Activated CD4-positive, CD25-positive, alpha-beta regulatory T cell (primary cell): ENCODE measurements at places on chromosomes 1 and 21.

- no peak for DNase-seq
Observed at GRCh38 chr1:16119504-16119903, 36.4 kb downstream of the EPHA2 start.

DNA sequence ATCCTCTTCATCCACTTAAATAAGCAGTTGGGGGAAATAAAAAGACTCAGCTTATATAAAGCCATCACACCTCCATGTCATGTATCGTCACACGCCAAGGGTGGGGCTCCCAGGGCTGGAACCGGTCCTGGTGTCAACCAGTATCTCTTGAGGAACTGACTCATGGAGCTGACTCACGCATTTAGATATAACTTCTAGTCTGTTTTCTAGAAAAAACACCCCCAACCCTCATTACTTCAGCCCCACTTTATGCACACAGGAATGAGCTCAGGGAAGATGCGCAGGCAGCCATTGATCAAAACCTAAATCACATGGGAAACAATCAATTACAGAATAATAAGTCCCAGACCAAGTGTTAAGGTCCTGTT is 6.9 kb upstream of the IL22RA1 start:
- DNase-seq = peak; percentile 33

GRCh38 chr1:91172541-91172940 is 150.7 kb upstream of the ZNF644 start:
- no peak for DNase-seq

GRCh38 chr21:24118738-24119459 is 1488.4 kb downstream of the MRPL39 start:
- DNase-seq = no peak

DNA sequence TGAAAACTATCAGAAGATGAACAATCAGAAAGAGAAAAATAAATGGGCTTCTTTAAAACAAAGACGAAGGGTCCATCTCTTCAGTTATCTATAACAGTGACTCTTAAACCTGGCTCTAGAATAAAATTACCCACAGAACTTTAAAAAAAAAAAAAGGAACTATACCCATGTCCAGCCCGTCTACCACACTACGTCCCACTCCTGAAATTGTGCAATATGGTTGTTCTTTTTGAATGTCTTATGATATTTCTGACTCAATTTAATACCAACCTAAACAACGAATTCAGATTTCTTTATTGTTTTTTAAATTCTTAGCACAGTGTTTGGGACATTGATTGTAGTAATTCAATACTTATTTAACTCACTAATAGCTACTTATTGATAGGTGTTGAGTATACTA is 246.3 kb downstream of the DPYD start:
- DNase-seq = no peak

- no peak for DNase-seq
Observed at GRCh38 chr21:39021478-39021832, 161.8 kb downstream of the PSMG1 start.

DNA sequence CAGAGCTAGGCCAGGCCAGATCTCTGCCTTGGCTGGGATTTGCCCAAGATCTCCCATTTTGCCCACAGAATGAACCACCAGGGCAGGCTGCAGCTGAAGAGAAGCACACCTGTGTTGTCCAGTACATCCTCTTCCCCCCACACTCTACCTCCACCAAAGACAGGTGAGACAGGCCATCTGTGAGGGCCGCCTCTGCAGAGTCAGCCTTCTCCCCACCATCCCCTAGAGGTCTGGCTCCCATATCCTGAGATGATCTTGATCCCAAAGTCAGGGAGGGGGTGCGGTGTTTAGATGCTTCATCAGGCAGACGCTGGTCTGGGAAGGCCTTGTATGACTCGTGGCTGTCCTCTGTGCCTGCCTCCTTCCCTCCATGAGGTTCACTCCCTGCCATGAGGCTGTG is 28.7 kb downstream of the HYI start:
- DNase-seq = no peak

DNA sequence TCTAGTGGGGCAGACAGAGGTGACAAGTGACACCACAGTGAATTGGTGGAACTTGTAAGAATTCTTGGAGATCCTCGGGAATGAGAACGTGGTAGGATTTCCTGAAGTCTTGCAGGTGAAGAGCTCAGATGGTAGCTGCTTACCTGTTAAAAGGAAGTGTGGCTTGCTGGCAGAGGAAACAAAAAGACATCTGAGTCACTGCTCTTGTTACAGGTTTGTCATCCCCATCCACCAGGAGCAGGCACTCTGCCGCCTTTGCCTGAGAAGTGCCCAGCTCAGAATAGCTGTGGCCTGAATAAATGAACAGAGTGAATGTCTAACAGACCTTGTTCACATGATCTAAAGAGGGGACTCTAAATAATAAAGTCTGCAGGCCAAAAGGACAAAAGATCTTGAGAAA is 12.3 kb upstream of the ZSCAN20 start:
- DNase-seq = no peak

DNA sequence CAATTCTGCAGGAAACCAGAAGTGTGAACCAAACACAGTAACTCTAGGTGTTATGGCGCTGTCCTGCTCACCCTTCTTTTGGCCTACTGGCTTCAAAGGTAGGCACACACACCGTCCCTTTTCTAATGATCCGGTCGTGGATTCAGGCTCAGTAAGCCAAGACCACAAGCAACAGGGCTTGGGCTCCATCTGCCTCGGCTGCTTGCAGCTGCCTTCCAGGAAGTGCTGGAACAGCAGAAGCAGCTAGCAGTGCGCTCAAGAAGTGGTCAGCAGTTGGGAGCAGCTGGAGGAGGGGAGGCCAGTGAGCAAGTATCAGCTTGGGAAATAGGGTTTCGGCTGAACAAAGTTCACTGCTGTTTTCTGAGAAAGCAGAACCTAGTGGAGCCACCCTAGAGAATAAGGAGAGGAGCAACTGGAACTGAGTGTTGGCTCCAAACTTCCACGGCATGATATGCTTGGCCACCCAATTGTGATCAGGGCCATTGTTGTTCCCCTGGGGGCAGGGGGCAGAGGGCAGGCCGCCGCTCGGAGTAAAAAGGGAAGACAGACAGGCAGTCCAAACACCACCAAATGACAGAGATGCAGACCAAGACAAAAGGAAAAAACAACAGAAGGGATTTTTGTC is 173.4 kb downstream of the TOMM20 start:
- DNase-seq = no peak

- DNase-seq = no peak
Observed at GRCh38 chr21:21247424-21247823, 249.2 kb downstream of the NCAM2 start.

- DNase-seq = no peak
Observed at GRCh38 chr1:56547473-56547872, 31.9 kb downstream of the PLPP3 start.

GRCh38 chr1:162212713-162213112 is 143.2 kb downstream of the NOS1AP start:
- no peak for DNase-seq

GRCh38 chr1:31750858-31751510 is 13.2 kb downstream of the ADGRB2 start:
- no peak for DNase-seq

DNA sequence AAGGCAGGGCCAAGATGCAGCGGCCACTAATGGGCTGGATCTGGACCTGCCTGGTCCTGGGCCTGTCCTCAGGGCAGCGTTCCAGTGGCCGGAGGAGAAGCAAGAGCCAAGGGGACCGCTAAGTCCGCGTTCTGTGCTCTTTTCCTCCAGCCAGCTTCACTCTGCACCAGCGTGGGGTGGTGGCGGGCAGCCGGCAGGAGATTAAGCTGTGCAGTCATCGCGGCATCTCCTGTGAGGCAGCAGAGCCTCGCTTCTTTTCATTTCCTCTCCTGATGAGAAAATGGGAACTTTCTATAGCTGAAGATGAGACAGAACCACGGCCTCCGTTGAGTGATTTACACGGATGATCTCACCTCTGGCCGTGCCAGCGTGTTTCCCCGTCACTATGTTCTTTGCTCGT is 43.4 kb downstream of the AJAP1 start:
- no peak for DNase-seq

GRCh38 chr1:57707631-57708030 is 283.8 kb upstream of the DAB1 start:
- DNase-seq = no peak

DNA sequence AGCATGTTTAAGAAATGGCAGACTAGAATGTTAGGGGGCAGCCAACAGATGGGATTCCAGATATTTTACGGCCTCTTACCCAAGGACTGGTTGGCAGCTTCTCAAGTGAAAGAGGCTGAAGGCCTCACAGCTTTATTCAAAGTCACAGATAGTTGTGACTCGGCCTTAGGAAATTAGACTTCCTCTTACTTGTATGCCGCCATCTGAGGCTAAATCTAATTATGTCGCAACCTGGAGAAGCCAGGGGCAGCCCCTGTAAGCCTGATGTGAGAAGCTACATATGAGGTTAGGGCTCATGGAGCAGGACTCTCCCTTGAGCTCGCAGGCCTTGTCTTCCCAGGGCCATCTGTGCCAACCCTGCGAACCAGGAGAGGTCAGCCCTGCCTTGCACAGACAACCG is 352.5 kb downstream of the HHAT start:
- DNase-seq = no peak

- no peak for DNase-seq
Observed at GRCh38 chr21:38326899-38327298, 70.1 kb downstream of the KCNJ15 start.

DNA sequence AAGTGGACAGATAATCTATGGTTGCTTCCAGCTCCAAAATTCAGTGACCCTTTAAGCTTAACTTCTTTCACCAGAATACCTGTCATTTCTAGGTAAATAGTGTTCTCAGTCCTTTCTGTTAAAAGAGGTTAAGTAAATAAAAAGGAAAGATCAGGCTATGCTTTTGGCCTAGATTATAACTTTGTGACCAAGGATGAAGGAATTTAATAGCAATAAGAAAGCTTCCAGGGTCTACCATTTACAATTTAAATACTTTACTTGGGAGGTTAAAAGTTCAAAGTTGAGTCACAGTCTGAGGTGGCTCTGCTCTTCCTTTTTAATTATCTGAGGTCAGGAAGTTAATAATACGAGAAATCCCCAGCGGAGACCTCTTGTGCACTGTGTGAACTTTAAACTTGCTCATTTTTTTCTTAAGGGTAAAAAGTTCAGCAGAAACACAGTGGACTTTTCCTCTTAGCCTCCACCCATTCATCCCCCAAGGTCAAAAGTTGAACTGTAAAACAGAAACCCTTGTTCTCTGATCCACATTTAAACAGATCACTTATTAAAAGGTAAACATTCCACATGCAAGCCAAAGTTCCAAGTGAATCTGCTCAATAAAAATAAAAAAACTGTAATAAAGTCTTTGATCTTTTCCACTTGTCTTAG is 187.1 kb downstream of the NRIP1 start:
- no peak for DNase-seq

GRCh38 chr1:180119837-180120236 is 34.8 kb upstream of the QSOX1 start:
- no peak for DNase-seq

DNA sequence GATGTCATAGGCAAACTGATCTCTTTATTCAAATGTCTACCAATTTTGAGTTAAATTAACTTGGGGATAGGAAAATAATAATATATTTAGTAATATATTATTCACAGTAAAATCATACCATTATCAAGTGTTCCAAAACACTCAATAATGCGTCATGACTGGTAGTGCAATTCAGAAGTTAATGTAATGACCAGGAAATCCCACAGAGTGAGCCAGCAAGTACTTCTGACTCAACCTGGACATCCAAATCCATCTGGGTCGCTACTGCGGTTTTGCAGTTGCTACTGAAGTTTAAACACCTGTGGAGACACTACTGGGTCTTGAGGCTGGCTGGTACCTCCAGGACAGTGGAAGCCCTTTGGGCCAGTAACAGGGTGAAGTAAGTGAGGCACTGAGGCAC is 44.8 kb downstream of the DPYD start:
- no peak for DNase-seq

GRCh38 chr21:8994640-8995511 is 1526.5 kb upstream of the TPTE start:
- no peak for DNase-seq

DNA sequence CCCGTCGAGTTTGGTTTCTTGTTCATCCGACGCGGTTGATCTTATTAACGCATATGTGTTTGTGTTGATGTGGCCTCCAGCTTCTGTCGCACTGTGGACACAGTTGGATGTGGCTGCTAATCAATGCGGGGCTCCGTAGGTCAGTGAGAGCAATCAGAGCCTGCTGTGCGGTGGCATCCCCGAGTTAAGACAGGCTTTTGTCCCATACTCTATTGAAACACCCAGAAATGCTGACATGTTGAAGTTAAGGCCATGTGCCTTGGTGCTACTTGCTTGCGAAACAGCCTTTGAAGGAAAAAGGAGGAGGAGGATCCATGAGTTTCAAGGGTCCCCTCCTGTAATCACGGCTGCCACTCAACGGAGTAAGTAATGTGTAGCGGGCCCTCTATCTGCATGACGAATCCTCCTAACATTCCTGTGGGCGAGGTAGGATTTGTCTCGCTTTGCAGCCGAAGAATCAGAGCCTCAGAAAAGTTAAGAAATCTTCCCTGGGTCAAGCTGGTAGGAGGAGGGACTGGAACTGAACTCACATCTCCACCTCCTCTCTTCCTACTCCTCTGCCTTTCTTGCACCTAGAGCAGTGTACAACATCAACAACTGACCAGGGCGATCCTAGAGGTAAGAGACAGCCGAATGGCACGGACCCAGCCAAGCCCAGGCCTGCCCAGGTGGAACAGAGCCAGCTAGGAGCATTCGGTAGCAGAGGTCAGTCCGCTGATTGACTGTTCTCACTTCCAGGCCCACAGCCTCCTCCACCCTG is 19.5 kb downstream of the PDE9A start:
- DNase-seq = no peak

DNA sequence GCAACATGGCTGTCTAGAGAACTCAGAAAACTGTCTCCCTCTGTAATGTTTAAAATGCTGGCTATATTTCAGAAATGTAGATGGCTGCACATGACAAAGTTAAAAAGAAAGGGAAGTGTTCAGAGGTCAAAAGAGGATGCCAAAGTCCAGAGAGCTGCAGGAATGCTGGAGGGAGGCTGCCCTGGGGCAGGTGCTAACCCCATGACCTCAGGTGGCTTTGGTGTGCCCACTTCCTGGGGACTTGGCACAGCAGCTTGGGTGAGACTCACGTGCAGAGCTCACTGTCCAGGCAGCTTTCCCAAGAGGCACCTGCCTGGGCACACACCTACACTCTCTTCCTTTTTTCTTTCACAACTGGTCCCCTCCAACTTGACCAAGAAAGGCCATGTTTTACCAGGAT is 256.4 kb downstream of the KCNJ6 start:
- no peak for DNase-seq

- no peak for DNase-seq
Observed at GRCh38 chr1:160779626-160780397, 16.2 kb upstream of the LY9 start.

DNA sequence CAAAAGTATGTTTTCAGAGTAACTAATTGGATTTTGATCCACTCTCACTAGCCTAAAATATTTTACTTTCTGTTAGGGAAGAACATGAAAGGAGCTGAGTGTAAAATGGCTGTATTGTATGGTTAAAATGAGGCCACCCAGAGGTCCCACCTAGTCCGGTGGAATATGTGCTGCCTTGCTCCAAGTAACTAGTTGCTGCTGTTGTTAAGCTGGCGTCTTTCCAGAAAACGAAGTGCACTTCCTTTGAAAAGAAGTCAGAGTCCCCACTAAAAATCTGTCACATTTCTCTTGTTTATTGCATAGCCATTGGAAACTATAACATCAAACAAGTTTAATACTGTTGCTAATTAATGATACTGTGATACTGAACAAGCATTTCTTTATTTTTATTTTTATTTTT is 3.2 kb downstream of the SLC25A33 start:
- DNase-seq = no peak
